T-helper 17 cell (primary cell): ENCODE measurements at places on chromosomes 12 and 14.

DNA sequence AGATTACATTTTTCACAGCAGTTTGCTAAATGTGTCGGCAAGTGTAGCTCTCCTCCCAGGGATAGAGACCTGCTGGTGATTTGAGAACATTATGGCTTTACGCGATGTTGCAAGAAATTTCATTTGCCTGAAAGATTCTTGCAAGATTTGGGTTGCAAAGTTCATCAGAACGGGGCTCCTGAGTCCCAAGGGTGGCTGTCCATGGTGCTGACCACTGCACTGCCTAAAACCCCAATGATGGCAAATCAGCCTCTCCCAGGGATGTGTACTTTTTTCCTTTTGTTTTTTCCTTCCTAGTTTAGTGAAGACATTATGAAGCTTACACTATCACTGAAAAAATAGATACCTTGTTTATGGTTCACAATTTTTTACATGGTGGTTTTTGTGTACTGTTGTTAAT, 85.4 kb downstream of the WSCD2 start:
- DNase-seq: no peak

DNA sequence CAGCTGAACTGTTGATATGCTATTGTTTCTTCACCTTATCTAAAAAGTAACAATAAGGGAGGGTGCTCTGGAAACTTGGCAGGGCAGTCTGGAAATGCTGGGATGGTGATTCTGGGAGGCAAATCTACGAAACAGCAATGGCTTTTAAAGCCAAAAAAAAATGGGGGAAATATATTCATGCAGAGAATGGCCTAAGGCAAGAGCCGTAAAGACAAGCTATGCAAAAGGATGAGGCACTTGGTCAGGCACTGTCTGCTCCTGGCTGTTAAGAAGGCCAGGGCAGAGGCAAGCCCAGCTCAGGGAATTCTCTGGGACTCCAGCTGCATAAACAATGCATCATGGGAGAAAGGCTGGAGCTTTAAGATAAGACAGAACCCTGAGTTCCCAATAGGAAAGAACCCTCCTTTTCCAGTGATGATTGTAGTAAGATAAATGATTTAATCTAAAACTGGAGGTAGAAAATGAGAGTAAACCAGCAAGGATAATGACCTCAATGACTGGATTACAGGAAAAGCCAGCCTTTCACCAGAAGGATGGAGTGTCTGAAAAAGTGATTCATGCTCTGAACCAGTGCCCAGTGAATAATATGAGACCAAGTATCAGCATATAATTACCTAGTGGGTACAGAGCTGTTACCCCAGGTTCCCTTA, 46.0 kb downstream of the ITPR2 start:
- no peak for DNase-seq

- DNase-seq: no peak
Measured at GRCh38 chr12:5586201-5586600, 154.3 kb downstream of the NTF3 start.

- DNase-seq: no peak
Measured at GRCh38 chr12:121330195-121330594, 22.0 kb downstream of the ANAPC5 start.

DNA sequence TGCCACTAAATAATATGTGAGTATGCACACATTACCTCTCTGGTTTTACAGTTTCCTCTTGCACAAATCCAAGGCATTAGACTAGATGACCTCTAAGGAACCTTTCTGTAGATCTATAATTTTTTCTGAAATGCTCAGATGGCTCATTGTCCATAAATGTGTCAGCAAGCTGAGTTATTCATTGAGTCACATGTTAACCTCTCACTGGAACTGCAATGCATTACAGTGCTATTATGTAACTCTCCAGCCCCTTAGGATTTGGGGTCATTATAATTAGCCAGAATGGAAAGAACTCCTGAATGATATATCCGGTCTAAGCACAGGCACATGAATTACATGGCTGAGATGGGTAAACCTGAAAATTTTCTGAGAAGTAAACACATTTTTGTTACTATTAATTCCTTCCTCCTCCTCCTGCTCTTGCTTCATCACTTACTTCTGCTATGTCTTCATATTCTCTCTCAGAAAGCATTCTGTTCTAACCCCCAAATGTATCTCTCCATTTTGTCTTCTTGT, 20.3 kb upstream of the DRAM1 start:
- no peak for DNase-seq

DNA sequence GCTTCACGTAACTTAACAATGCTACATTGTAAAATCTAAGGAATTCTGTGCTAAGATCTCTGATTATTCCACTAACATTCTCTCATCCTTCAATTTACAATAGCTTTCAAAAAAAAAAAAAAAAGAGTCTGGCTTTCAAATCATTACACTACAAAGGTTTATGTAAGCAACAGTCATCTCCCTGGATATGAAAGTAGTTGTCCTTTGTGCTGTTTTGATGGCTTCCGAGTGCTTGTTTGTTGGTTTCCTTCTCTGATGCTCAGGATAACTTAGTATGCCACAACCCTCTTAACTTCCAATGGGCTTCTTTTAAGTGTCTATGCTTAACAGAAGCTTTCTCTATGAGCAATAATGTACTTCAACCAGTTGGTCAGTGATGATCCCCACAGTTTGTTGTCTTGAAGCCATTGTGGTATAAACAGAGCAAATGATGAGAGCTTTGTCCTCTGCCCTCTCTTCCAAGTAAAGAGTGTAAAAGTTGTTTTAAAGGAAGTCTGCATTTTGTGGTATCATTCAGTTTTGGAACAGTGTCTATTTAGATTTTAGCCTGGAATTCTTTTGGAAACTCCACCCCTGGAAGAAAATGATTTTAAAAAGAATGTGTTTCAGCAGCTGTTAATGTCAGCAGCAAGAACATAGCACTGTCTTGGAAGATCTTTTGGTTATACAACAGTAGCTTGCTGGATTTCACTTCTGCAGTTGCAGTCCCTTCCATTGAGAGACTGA, 396.1 kb upstream of the RGS6 start:
- DNase-seq: no peak

GRCh38 chr12:3726456-3726855, 26.5 kb downstream of the CRACR2A start:
- no peak for DNase-seq

GRCh38 chr12:77949943-77950342, 119.2 kb downstream of the NAV3 start:
- DNase-seq: no peak

- DNase-seq: no peak
Measured at GRCh38 chr14:69605738-69606137, 5.7 kb upstream of the SUSD6 start.

DNA sequence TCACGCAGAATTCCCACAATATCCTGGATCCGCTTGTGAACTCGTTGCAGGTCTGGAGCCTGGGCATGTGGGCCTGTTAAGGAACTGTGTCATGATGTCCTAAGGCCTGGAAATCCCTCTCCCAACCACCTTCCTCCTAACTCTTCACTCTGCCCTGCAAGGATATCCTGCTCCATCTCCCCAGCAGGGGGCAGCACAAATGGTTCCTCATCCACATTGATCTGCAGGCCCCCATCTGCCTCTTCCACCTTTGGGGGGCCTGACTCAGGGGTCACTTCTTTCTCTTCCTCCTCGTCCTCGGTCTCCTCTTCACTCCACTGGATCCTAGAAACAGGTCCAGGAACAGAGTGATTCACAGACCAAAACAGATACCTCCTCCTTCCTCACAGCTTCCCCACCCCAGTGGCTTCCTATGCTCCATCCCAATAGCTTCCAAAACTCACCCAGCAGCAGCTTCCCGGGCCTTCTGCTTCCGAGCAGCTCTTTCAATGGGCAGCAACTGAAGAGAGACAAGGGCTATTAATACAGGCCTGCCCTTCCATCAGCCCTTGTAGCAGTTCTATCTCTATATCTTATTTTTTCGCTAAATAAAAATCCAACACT, 4.5 kb downstream of the NOP2 start:
- peak; percentile 51 for DNase-seq

DNA sequence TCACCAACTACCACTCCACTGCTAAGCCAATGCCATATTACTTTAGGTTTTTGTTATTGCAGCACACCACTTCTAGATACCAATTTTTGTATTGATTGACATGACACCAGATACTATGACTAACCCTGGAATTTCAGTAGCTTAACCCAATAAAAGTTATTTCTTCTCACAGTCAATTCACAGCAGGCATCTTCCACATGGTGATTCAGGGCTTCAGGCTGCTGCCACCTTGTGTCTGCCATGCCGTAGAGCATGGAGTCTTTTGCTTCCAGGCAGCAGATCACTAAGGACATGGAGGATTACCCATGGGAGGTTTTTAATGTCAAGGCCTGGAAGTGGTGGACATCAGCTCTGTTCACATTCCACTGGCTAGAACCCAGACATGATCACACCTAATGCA, 56.4 kb upstream of the LTA4H start:
- no peak for DNase-seq

GRCh38 chr14:104751539-104752422, 1.2 kb upstream of the SIVA1 start:
- no peak for DNase-seq

DNA sequence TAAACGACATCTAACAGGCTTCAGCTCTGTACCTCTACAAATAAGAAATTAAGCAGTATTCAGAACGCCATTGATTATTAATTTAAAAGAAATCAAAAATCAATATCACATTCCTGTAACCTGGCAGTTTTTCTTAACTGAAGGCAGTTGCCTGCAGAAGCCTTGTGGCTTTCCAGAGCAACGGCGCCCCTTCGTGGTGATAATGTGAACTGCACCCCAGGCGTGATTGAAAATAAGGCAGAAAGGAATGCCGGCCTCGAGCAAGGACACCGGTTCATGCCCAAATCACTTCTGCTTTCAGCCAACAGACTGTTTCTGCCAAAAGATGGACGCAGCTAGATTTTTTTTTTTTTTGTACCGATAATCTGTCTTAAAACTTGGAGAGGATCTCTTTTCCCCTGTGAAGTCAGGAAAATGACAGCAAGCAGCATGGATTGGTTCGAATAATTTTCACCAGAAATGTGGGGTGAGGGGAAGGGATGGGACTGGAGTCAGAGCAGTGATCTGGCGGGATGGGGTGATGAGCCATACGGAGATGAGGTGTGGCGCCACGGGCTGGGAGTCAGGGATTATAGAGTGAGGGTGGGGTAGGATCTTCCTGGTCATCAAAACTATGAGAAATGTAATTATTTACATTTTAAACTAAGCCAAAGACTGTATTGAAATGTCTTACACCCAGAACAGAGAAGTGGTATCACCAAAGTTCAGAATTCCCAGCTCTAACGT, 473.0 kb downstream of the DPF3 start:
- DNase-seq: peak; percentile 42

- no peak for DNase-seq
Measured at GRCh38 chr12:40986001-40986400, 202.1 kb upstream of the PDZRN4 start.

- no peak for DNase-seq
Measured at GRCh38 chr12:19277711-19278110, 148.2 kb downstream of the PLEKHA5 start.

DNA sequence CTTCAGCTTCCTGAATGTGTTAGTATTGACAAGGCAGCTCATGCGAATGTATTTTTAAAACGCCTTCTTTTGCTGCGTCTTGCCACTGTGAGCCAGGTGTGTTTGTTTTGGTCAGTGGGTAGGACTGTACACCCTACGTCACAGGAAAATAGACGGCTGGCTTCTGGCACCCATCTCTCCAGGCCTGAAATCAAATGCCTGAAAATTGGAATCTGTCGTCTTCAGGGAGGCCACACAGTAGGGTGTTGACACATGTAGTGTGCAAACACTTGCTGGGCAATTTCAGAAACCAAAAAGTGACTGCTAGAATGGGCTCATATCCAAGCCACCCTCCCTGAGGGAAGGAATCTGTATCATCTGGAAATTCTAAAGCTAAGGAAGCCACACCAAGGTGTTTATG, 209.3 kb downstream of the TTC8 start:
- DNase-seq: no peak

DNA sequence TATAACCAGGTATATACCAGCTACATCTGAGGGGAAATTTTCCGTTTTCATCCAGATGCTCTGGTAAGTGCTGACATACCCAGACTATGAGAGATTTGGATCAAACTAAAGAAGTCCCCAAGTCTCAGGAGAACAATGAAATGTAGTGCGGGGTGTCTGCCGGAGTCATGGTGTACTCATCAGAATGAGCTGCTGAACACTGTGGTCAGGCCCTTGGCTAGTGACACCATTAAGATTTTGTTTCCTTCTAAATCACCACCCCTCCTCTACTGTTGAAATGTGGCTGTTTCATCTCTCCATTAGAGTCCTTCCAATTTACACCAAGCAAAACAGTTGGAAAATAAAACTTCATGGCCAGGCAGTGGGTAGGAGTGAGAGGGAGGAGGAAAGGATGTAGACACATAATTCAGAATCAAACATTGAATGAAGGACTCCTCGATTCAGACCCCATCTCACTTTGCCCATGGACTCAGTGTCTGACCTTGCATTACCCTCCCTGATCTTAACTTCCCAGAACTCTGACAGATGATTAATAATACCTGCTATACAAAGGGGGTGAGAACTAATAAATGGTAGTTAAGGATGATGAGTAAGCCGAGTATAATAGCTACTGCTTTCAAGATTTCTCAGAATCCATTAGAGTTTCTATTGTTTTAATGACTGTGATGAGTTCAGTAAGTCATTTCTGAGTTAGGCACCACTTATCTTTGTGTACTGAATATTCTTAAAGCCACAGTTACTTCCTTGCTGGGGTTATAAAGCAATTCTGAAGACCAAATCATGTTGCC, 127.4 kb downstream of the CRADD start:
- no peak for DNase-seq

GRCh38 chr12:132653567-132654290, 33.4 kb downstream of the POLE start:
- DNase-seq: no peak

GRCh38 chr12:27549236-27549800, 25.3 kb downstream of the PPFIBP1 start:
- DNase-seq: no peak
